ENCODE measurements at places on chromosomes 16 and 17.

- DNase-seq, result no peak
Measured at GRCh38 chr16:21263640-21264570, 14.2 kb downstream of the CRYM start.

GRCh38 chr17:2797637-2798036 is 1.4 kb downstream of the RAP1GAP2 start:
- DNase-seq, result no peak

GRCh38 chr17:75181110-75181509 is 1.6 kb downstream of the SUMO2 start:
- no peak for DNase-seq

DNA sequence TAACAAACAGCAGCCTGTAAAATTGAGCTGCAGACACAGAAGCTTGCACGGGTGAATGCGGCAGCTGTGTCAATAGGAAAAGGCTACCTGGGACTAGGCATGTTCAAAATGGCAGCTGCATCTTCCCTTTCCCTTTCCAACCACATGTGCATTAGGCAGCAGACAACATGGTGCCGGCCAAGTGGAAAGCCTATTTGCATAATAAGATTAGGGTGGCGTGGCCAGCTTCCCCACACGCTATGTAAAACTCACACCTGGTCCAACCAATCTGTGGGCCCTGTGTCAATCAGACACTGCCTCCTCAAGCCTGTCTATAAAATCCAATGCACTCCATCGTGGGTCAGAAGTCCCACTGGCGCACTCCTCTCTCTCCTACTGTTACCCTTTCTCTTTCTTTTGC is 61.0 kb upstream of the RBBP6 start:
- DNase-seq, result no peak

DNA sequence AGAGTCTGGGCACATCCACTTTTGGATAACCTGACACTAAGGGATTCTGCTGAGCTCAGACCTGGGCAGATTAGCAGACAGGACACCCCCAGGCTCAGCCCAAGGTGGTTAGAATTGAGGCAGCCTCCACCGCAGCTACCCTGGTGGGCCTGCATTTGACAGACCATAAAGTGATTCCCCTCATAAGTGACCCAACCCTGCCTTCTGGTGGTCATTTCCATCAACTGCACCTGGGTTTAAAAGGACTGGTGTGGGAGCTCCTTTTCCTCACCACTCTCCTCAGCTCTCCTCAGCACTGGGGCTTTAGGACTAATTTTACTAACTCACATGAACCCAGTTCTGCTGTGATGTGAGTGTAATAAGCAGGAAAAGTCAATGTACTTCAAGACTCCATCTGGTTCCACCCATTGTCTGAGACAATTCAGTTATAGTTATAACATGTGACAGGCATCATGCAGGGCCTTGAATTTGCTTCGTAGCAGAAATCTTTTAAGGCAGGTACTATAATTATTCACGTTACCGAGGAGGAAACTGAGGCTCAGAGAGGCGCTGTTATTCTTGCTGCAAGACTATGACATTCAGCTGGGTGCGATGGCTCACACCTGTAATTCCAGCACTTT is 42.5 kb downstream of the MYH3 start:
- peak; percentile 64 for DNase-seq

- no peak for DNase-seq
Measured at GRCh38 chr16:1287982-1288670, 21.3 kb upstream of the UBE2I start.

GRCh38 chr16:87183647-87184046 is 133.5 kb downstream of the C16orf95 start:
- no peak for DNase-seq

- DNase-seq, result peak; percentile 61
Measured at GRCh38 chr17:3012926-3013581, 50.4 kb downstream of the OR1D5 start.

GRCh38 chr17:77454242-77455095 is 313.7 kb downstream of the SEC14L1 start:
- DNase-seq, result no peak

GRCh38 chr17:51995797-51996403 is 162.6 kb downstream of the CA10 start:
- no peak for DNase-seq

- DNase-seq, result no peak
Measured at GRCh38 chr17:69447726-69448125, 33.2 kb downstream of the MAP2K6 start.

GRCh38 chr16:30437511-30438046 is 7.7 kb upstream of the DCTPP1 start:
- DNase-seq, result no peak

- DNase-seq, result no peak
Measured at GRCh38 chr16:63365649-63366304, 1329.5 kb upstream of the CDH8 start.
